NCI-H1694 treated with DMSO at 0.1 percent for 48 hours (cell line): ENCODE measurements at places on chromosomes 4 and X.

GRCh38 chr4:187236209-187236890, 512.7 kb upstream of the FAT1 start:
- no peak for DNase-seq

DNA sequence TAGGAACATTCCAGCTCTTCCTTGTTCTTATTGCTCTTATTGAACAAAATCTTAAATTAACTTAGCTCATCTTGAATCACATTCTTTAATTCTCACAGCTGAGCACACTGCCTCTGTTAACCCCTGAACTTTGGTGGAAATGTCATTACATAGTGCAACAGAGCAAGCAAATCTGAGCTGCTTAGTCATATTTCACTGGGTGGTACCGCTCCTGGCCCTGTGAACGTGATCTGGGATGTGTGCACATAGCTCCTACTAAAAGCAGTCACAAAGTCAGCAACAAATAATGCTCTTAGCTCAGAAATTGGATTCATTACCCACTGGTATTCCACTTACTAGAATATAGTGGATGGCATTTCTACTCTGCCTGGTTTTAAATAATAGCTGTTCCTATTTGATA, 27.9 kb downstream of the ARHGEF6 start:
- DNase-seq = no peak

- no peak for DNase-seq
Observed at GRCh38 chr4:152206646-152207377, 329.1 kb downstream of the FBXW7 start.

- no peak for DNase-seq
Observed at GRCh38 chrX:10022580-10023245, 55.6 kb downstream of the CLDN34 start.

DNA sequence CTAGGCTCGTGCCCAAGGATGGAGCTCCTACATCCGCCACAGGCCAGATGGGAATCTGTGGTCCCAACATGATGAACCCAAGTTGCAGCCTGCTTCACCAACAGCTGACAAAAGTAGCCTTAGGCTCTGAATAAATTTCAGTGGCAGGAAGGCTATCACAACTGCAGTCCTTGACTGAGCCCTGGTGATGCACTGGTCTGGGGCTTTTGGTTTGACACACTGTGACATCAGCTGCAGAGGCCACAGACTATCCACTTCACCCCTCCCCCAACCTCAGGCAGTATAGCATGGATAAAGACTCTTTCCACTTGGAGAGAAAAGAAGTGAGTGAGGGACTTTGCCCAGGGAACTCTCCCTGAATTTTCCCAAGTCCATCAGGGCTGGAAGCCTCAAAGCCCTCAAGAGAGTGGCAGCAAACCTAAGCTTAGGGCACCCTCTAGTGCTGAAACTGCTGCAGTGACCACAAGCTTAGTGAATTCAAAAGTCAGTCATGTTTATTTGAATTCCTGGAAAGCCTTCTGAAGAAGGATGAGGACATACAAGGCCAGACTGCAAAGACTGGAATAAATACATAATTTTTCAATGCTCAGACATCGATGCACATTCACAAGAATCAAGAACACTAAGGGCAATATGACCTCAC, 135.0 kb upstream of the TENT5D start:
- DNase-seq = no peak

DNA sequence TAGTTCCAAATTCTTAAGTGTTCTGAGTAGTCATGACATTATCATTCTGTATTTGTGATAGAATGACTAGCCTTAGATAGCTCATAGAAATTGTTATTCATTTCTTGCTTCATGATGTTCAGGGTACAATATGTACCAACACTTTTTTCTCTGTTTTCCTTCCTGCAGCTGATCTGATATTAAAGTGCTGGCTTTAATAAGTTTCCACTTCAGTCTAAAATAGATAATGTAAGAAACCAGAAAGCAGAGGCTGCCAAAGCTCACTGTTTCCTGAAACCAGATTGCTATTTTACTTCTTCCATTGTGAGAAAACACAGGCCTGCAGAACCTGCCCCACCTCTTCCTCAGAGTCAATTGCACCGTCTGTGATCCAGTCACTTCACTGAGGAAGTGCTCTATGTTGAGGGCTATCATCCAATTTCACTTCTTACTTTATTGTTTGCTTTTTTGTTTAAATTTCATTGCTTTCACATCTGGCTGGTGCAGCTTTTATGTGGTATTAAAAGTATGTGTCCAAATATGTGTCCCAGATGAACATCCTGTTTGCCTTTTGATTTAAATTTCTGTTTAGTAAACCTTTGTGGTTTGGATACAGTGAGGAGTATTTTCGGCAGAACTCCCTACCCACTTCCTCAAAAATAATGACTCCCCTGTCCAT, 652.1 kb downstream of the ANKRD50 start:
- DNase-seq = no peak

DNA sequence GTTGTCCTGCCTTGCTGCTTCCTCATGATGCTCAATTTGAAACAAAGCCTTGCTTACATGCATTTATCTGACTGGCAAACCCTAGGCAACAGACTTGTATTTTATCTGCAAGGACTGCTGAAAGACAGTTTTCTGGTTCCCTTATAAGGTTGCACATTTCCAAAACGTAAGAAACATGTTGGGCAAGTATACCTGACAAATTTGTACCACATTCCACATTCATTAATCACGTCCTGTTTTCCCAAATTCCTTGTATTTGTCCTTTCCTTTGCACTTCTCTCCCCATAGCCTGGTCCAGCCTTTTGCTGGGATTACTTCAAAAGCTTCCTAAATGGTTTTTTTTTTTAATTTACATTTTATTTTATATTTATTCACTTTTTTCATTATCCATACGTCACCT, 310.1 kb downstream of the PPP3CA start:
- no peak for DNase-seq

GRCh38 chrX:31331928-31332327, 260.1 kb upstream of the FTHL17 start:
- DNase-seq = no peak

- DNase-seq = no peak
Observed at GRCh38 chr4:10115797-10116568, 616 bp downstream of the WDR1 start.

- DNase-seq = no peak
Observed at GRCh38 chr4:186920992-186921391, 197.3 kb upstream of the FAT1 start.

- DNase-seq = no peak
Observed at GRCh38 chrX:108736509-108737479, at the start of gene IRS4. TSS of gene IRS4 (minus strand) at chrX:108736563.

- no peak for DNase-seq
Observed at GRCh38 chr4:110660755-110661154, 37.9 kb upstream of the PITX2 start.
